Stimulated activated CD8-positive, alpha-beta memory T cell treated with anti-CD3 and anti-CD28 coated beads, Interleukin-15, amount 100 ng/mL, for 24 hours (primary cell): ENCODE measurements at places on chromosomes 6 and 20.

DNA sequence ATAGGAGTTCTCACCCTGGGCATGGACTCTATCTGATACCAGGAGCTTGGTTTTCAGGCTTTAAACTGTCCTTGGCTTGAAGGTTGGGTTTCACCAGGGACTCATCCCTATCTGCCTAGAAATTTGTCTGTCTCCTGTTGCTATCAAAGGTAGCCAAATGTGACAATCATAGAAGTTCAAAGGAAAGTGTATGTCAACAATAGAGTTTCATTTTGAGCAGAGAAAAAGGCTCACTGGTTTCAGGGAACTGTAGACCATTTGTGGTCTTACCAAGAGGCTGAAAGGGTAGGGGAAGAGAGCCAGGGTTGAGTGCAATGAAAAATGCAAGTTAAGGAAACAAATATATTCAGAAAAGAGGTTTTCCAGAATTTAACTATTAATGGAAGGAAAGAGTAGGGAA lies 966.8 kb upstream of the CITED2 start:
- DNase-seq = no peak

DNA sequence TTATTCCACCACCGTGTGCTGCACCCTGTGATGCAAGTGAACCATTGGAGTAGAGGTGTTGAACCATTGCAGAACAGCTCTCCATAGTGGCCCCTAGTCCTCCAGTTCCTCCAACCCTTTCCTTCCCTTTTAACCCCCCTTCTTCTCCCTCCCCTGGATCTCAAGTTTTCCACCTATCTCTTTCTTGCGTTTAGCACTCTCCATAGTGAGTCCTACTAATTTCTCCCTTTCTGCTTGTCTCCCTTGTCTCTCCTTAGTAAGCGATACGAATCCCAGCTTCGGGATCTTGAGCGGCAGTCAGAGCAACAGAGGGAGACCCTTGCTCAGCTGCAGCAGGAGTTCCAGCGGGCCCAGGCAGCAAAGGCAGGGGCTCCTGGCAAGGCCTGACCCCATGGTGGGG lies 1.1 kb downstream of the PFDN6 start:
- no peak for DNase-seq

DNA sequence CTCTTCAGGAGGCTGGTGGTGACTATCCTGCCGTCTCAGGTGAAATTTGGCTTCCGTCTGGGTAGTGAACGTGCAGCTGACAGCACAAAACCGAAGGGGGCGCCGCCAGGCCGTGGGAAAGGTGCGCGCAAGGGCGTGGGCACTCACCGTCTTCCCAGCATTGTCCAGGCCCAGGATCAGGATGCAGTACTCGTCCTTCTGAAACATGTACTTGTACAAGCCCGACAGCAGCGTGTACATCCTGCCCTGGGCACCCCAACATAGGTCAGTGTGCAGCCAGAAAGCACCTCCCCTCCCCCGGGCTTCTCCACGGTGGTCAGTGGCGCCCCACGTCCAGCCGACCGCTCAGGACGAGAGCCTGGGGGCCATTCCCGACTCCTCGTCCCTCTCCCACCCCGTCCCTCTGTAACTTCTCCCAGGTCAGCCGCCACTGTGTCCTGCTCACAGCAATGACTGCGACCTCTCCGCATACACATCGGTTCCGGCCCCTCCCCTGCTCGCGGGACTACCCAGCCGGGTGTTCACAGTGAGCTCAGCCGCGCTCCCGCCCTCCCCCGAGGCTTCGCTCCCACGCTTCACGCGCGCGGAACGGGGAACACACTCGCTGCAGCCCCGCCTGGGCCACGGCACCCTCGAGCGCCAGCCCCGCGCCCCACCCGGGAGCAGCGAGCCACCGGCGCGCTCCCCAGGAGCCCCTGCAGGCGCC lies 771 bp downstream of the ARFRP1 start:
- no peak for DNase-seq

- DNase-seq = no peak
Observed at GRCh38 chr6:34457742-34458735, 7.8 kb upstream of the PACSIN1 start.

DNA sequence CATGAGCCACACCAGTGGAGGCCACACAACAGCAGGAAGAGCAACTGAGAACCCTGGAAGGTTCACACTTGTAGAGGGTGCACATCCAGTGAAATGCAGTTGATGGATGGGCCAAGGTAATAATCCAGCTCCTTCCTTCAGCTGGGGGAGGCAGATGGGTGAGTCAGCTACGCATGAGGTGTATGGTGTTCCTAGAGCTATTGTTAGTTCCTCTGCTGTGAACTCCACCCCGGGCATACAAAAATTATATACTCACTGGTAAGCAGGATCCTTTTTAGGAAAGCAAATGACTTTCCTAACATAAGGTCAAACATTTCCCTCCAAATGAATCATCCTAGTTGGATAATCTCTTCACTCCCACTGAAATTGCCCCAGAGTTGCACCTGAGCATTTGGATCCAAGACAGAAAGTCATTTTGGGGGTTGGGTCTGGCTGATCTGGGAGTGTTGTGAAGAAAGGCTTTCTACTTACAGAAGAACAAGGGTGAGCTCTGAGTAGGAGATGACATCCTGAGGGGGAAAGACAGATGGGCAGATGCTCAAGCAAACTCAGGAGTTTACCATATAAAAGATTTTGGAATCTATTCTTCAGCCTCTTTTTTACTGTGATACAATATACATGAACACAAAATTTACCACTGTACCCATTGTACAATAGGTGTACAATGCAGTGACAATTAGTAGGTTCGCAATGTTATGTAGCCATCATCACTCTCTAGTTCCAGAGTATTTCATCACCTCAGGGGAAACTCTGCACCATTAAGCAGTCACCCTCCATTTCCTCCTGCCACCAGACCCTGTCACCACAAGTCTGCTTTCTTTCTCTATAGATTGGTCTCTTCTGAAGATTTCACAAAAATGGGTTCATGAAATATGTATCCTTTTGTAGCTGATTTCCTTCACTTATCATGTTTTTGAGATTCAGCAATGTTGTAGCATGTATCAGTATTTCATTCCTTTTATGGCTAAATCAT lies 11.1 kb downstream of the HLA-F start:
- no peak for DNase-seq
